ENCODE measurements at places on chromosomes 5 and 9.

DNA sequence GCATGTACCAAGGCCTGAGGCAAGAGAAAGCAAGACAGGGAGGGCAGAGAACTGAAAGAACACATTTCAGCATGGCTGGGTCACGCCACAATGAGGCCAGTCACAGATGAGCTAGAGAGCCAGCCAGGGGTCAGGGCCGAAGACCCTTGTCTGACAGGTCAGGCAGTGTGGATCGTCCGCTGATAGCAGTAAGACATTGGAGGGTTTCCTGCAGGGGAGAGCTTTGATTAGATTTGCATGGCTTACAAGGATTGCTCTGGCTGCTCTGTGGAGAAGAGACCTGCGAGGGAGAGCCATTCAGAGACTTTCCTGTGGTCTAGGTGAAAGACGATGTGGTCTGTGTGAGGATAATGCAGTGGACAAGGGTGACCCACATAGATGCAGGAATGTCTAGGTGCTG, 93.1 kb downstream of the RALGPS1 start:
- no peak for DNase-seq

DNA sequence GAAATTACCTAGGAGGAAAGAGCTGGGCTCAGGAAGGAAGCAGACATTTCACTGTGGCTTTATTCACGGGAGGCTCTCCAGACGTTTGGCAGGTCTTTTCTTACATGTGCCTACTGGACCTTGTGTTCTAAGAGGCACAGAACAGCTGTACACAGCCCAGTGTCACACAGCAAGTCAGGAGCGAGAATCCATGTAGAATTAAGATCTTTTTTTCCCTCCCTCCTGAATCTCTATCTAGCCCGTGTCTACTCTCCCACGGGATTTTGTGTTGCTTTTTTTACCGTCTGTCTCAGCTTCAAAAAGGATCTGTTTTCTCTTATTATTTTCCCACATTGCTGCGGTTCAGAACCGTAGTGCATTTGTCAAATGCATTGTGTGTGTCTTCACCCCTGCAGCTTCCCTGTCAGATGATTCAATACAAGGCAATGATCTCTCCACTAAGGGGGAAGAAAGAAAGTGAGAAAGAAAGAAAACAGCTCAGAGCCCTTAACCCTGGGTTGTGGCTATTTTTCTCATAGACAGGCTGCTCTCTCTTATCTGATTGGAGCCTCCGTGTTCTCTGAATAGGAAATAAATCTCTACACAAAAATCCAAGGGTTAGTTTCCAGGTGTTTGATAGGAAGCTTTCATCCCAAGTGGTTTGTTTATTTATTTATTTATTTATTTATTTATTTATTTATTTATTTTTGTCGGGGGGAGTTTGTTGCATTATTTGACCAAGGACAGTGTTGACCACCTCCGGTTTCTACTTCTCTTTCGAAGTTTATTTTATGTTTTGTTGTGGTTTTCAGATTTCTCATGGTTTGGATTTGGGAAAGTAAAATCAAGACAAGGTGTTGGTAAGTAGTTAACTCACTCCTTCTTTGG, 191.0 kb downstream of the NTRK2 start:
- DNase-seq, result no peak

GRCh38 chr9:77020413-77021290, 1.2 kb downstream of the FOXB2 start:
- no peak for DNase-seq

DNA sequence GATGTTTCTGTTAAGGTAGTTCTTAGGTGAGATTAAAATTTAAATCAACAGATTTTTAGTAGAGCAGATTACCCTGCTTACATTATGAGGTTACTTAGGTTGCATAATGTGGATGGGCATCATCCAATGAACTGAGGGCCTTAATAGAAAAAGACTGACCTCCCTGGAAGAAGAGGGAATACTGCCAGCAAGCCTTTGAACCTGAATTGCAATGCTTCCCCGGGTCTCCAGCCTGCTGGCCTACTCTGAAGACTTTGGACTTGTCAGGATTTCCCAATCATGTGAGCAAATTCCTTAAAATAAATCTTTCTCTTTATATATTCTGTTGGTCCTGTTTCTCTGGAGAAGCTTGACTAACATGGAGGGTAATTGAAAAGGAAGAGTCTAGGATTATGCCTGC, 542.1 kb upstream of the ARRDC3 start:
- no peak for DNase-seq

DNA sequence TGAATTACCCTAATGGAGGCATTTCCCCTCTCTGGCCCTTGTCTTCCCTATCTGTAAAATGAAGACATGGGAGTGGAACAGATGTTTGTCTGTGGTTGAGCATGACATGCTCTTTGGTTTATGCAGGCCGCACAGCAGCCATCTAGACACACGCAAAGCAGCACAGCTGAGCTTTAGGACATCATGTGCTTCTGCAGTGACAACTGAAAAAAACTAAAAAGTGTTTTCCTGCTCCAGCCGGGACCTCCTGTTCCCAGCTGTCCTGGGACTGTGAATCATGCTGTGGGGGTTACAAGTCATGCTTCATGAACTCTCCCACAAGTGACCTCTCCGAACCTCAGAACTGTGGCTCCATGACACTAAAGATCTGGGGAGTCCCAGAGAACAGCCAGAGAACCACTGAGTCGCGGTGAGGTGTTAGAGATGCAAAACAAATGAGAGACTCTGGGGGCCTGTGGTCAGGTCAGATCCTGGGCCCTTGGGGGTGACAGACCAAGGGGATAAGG, 1.7 kb downstream of the SMIM3 start:
- DNase-seq, result no peak

GRCh38 chr9:101311758-101312420, 72.9 kb downstream of the BAAT start:
- no peak for DNase-seq

Measured in stimulated activated CD4-positive, alpha-beta T cell treated with anti-CD3 and anti-CD28 coated beads, Interleukin-1b, Interleukin-23, amount 100 ng/mL, for 1 hour (primary cell).